ENCODE measurements at places on chromosomes 7 and 10.
A peak's percentile ranks its signal among the peaks of the same experiment; 100 is the strongest.

DNA sequence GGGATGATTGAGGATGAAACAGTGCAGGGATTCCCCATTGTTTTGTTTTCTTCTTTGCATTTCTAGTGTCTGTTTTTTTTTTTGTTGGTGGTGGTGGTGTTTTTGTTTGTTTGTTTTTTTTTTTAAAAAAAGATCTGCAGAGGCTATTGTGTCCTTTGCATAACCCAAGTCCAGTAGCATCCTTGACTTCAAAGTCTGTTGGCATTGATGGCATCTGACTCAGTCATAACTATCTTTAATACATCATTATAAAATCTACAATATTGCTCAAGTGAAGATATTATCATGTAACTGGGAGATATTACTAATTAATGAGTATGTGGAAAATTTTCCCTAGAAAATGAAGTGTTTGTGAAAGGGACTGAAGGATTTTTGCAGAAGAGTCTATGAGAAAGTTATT, 70.2 kb downstream of the KIAA1217 start:
- peaks cover 18% of the 10 kb centered on the region for H3K4me1 ChIP-seq
- no peak for DNase-seq

- no peaks in the 10 kb centered on the region for H3K36me3 ChIP-seq
- H3K27ac ChIP-seq, result no peak overlapping the region
- H3K4me3 ChIP-seq, result no peak overlapping the region
Measured at GRCh38 chr10:51340845-51341610, 266.7 kb downstream of the PRKG1 start.

GRCh38 chr10:120184547-120185337, 272.3 kb upstream of the PLPP4 start:
- H3K27me3 ChIP-seq, result no peaks in the 10 kb centered on the region
- H3K36me3 ChIP-seq, result no peaks in the 10 kb centered on the region
- no peak overlapping the region for H3K27ac ChIP-seq
- DNase-seq, result no peak
- no peak overlapping the region for H3K4me3 ChIP-seq

GRCh38 chr10:84416245-84416555, 87.8 kb downstream of the CCSER2 start:
- H3K4me3 ChIP-seq, result no peak overlapping the region
- no peak overlapping the region for H3K27ac ChIP-seq
- no peaks in the 10 kb centered on the region for H3K27me3 ChIP-seq
- H3K36me3 ChIP-seq, result no peaks in the 10 kb centered on the region

DNA sequence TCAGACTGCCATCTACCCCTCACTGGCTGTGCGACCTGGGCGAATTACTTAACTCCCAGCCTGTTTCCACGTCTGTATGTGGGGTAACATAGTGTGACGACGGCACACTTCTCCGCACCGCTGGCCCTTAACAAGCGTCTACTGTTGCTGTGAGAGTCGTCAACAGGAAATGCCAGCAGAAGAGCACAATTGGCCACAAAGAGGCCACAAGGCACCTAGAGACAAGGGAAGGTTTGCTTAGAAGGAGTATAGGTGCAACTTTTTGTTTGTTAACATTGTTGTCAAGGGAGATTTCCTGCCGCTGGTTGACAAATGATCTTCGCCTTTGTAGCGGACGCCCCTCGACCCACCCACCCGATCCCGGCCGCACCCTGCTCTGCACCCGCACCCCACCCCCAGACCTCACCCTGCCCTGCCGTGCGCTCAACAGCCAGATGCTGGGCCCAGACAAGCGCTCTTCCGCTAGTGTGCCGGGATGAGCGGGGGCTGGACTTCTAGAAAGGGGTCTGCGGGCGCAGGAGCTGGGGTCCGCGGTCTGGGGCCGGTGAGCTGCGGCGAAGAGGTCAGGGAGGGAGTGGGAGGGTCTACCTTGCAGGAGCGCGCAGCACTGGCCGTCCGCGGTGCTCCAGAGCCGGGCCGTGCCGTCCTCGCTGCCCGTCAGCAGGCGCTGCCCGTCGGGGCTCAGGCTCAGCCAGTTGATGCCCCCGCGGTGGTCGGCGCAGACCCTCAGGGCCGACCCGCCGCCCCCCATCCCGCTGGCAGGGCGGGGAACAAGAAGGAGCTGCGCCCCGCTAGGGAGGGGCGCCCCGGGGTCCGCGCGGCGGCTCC, 785 bp downstream of the WDR86 start:
- H3K4me3 ChIP-seq, result peak overlapping the region; percentile 49
- no peak for DNase-seq
- peaks cover 9% of the 10 kb centered on the region for H3K4me1 ChIP-seq
- H3K36me3 ChIP-seq, result no peaks in the 10 kb centered on the region
- H3K27me3 ChIP-seq, result peaks cover 42% of the 10 kb centered on the region

DNA sequence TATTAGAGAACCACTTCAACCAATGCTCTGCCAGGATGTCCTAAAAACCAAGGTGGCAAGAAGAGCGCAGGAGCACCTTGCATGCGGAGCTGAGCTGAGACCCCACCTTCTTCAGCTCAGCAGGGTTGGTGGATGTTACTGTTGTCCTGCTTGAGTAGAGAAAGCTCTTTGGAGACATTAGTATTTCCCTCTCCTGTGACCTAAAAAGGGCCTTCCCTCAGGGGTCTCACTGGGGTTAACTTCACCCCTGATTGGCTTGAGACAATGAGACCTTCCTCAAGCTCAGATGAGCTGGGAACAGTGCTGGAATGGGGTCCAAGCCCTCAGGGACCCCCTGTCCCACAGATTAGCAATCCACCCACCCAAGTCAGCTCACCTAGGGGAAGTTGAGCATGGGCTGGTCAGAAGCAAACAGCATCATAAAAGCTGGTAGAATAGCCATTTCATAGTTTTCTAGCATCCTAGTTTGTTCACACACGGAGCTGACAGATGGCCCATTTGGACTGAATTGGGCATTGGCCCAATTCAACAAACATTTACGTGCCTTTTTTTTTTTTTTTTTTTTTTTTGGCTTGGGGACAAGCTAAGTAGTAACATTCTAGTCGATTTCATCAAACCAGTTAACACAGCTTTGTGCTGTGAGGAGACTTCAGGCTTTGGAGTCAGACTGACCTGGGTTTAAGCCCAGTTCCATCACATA, 100.6 kb upstream of the HABP2 start:
- no peak for DNase-seq
- H3K36me3 ChIP-seq, result no peaks in the 10 kb centered on the region
- H3K27me3 ChIP-seq, result peaks cover 5% of the 10 kb centered on the region
- H3K4me3 ChIP-seq, result no peak overlapping the region

DNA sequence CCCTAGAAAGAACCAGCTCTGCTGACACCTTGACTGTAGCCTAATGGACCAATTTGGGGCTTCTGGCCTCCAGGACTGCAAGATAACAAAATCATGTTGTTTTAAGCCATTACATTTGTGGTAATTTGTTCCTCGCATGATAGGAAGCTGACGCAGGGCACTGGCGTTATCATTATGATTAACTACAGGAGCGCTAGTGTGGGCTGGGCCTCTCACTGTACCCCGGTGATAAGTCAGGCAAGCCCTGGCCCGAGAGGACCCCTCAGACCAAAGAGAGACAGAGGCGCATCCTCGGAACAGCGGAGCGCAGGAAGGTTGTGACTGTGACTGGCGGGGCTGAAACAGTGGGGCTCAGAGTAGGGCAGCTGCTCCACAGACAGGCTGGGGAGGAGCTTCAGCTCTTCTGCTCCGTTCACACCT, 150.3 kb upstream of the CHST15 start:
- no peak overlapping the region for H3K4me3 ChIP-seq
- DNase-seq, result no peak
- no peaks in the 10 kb centered on the region for H3K4me1 ChIP-seq
- no peak overlapping the region for H3K27ac ChIP-seq

- H3K36me3 ChIP-seq, result peaks cover 61% of the 10 kb centered on the region
- no peaks in the 10 kb centered on the region for H3K27me3 ChIP-seq
- DNase-seq, result no peak
Measured at GRCh38 chr7:96188174-96188581, 133.7 kb downstream of the SLC25A13 start.

DNA sequence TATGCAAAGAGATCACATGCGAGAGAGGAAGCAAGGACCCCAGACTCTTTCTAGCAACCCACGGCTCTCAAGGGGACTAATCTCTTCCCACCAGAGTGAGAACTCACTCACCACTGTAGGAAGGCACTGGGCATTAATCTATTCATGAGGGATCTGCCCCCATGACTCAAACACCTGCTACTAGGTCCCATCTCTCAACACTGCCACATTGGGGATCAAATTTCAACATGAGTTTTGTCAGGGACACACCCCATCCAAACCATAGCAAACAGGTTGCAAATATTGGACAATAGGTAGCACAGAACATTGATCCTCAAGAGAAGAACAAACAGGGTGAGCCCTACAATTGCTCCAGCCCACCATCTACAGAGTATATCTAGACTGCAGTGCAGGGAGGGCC, 740.6 kb downstream of the LRMDA start:
- H3K36me3 ChIP-seq, result no peaks in the 10 kb centered on the region
- no peaks in the 10 kb centered on the region for H3K4me1 ChIP-seq
- no peak overlapping the region for H3K27ac ChIP-seq
- no peak overlapping the region for H3K4me3 ChIP-seq
- no peaks in the 10 kb centered on the region for H3K27me3 ChIP-seq
- no peak for DNase-seq

GRCh38 chr7:106595922-106596321, 65.0 kb downstream of the CCDC71L start:
- no peak for DNase-seq
- no peak overlapping the region for H3K4me3 ChIP-seq
- no peaks in the 10 kb centered on the region for H3K27me3 ChIP-seq
- H3K27ac ChIP-seq, result no peak overlapping the region
- H3K36me3 ChIP-seq, result no peaks in the 10 kb centered on the region

GRCh38 chr10:129641982-129642381, 174.9 kb downstream of the MGMT start:
- no peaks in the 10 kb centered on the region for H3K36me3 ChIP-seq
- H3K27me3 ChIP-seq, result no peaks in the 10 kb centered on the region
- no peak for DNase-seq
- H3K4me3 ChIP-seq, result no peak overlapping the region
- H3K4me1 ChIP-seq, result no peaks in the 10 kb centered on the region
- H3K27ac ChIP-seq, result no peak overlapping the region

DNA sequence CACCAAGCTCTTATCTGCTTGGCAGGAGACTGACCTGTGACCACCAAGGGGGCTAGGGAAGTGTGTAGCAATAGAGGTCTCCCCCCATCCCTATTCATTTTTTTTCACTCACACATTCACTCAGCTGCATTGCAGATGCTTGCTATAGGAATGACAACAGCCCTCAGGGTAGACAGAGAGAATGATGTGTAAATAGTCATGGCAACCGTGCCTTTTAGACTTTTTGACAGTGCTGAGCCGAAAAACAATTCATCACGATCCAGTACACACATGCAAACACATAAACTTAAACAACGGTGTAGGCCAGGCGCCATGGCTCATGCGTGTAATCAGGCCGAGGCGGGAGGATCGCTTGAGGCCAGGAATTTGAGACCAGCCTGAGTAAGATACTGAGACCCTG, 7.6 kb upstream of the ELN start:
- no peak overlapping the region for H3K4me3 ChIP-seq
- H3K36me3 ChIP-seq, result no peaks in the 10 kb centered on the region
- H3K4me1 ChIP-seq, result peaks cover 15% of the 10 kb centered on the region
- no peak overlapping the region for H3K27ac ChIP-seq
- DNase-seq, result no peak
- H3K27me3 ChIP-seq, result peaks cover 6% of the 10 kb centered on the region

DNA sequence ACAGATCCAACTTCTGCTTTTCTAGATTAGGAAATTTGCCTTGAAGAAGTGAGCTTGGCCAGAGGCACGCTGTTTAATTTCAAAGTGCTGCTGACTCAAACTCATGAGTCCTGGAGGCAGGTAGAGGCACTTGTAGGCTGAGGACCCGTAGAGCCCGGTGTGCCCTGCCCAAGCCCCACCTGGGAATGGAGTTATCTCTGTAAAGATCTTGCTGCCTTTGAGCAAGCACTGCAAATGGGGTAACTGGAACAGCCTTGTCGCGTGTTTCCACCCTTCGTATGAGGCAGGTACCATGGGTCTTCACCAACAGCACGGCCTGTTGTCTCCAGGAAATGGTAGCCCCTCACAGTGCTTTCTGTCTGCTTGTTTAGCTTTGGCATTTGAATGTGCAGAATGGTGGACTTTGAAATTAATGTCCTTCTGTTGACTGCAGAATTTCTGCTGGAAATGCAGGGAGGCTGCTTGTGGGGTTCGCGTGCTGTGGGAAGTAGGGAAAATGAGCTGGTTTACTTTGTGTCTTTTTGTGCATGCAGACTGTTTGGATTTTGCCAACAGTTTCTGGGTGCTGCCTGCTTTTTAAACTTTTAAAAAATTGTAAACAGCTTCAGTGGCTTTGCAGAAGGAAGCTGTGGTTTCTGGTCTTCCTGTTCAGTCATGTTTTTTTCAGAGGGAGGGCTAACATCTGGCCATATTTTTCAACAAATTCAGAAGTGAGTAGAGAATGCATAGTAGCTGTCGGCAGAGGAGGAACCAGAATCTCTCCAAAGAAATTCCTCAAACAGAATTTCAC, 27.2 kb downstream of the CCM2 start:
- no peaks in the 10 kb centered on the region for H3K27me3 ChIP-seq
- H3K4me1 ChIP-seq, result no peaks in the 10 kb centered on the region
- H3K27ac ChIP-seq, result no peak overlapping the region
- no peak for DNase-seq
- no peaks in the 10 kb centered on the region for H3K36me3 ChIP-seq

GRCh38 chr7:144691240-144691639, 144.6 kb downstream of the TPK1 start:
- H3K36me3 ChIP-seq, result no peaks in the 10 kb centered on the region
- no peak overlapping the region for H3K27ac ChIP-seq
- no peaks in the 10 kb centered on the region for H3K4me1 ChIP-seq
- no peak overlapping the region for H3K4me3 ChIP-seq
- no peaks in the 10 kb centered on the region for H3K27me3 ChIP-seq
- no peak for DNase-seq

DNA sequence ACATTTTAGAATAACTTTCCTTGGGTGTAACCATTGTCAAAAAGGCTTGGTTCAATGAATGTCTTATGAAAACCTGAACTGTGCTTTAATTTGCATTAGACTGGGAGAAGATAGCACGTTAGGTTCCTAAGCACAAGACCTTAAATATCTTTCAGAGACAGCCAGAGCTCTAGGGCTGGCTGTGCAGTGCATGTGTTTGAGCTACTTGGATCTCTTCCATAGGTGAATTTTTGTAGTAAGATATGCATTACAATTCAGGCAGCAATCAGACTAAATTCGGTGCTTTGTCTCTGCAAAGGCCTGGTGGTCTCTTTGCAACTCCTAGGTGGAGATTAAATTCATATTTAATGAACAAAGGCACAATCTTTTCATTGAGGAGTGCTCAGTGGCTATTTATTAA, 192.0 kb downstream of the ZNF438 start:
- H3K4me1 ChIP-seq, result peaks cover 40% of the 10 kb centered on the region
- H3K36me3 ChIP-seq, result no peaks in the 10 kb centered on the region
- DNase-seq, result no peak
- no peak overlapping the region for H3K27ac ChIP-seq

DNA sequence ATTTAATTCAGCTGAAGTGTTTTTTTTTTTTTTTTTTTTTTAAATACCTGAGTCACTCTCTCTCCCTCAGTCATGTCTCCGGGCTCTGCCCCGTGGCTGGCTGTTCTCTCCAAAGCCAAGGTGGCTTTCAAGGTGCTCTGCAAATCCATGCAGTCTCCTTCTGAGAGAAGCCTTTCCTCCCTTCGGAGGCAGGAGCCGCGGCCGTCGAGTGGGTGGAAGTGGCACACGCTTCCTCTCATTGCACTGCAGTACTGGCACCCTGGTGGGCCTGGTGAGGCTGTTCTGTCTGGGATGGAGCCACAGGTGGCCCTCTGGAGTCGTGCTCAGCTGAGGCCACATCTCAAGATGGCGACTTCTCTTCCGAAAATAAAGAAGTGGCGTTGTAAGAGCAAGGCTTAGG, 221.8 kb downstream of the GLRX3 start:
- H3K4me3 ChIP-seq, result no peak overlapping the region
- no peak overlapping the region for H3K27ac ChIP-seq
- no peak for DNase-seq
- H3K4me1 ChIP-seq, result no peaks in the 10 kb centered on the region
- H3K27me3 ChIP-seq, result no peaks in the 10 kb centered on the region
- no peaks in the 10 kb centered on the region for H3K36me3 ChIP-seq

Measured in gastrocnemius medialis (tissue), 4 donors.